ENCODE measurements at places on chromosomes 11 and 22.

DNA sequence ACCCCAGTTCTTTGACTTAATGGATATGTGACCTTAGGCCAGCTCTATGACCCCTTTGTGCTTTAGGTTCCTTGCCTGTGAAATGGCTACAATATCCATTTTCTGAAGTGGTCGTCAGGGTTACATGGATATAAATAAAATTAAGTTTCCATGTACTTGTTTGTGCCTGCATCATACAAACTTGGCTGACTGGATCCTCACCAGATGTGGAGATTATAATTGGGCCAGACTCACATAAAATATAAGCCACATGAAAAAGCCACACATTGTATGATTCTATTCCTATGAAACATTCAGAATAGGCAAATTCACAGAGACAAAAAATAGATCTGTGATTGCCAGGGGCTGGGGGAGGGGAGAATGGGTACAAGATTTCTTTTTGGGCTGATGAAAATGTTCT lies 100.9 kb upstream of the USP47 start:
- no peak for DNase-seq

GRCh38 chr11:6170226-6170625 lies at the start of gene OR52B2:
Gene OR52B2 (minus strand): TSS chr11:6170326. CDS start chr11:6170326, 0 bp downstream.
- no peak for DNase-seq

DNA sequence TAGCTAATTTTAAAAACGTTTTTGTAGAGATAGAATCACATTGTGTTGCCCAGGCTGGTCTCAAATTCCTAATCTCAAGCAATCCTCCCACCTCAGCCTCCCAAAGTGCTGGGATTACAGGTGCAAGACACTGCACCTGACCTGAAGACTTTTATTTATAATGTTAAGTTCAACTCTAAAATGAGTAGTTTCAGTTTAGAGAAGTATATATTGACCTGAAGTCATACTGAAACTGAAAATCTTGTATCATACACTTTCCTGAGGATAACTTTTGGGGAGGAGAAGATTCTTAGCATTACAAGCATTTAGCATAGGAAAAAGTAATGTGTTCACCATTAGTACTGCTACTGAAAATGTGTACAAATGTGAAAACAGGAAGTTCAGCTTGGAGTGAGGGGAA lies 249.3 kb downstream of the CASP12 start:
- no peak for DNase-seq

DNA sequence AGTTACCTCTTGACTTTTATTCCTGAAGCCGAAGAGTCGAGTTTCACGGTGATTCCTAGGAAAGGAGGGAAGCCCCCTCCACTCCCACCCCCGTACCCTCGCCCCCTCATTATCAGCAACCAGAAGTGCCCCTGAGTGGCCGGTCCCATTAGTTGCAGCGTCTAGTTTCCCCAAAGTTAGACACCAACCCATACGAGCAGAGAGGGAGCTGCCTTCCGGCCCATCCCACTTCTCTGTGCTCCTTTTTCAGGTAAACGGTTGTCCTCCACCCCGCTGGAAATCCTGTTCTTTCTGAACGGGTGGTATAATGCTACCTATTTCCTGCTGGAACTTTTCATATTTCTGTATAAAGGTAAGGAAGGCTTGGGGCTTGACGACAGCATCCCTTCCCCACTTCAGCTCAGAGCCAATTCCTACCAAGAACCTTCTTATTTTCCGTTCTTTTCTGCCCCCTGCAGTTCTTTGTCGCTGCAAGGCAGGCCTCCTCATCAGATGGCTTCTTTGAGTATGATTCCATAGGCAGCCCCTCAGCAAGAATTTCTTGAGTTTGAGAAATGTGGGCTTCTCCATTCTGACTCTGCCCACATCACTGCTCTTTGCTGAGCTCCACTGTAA lies 701 bp downstream of the TMEM216 start:
- no peak for DNase-seq

DNA sequence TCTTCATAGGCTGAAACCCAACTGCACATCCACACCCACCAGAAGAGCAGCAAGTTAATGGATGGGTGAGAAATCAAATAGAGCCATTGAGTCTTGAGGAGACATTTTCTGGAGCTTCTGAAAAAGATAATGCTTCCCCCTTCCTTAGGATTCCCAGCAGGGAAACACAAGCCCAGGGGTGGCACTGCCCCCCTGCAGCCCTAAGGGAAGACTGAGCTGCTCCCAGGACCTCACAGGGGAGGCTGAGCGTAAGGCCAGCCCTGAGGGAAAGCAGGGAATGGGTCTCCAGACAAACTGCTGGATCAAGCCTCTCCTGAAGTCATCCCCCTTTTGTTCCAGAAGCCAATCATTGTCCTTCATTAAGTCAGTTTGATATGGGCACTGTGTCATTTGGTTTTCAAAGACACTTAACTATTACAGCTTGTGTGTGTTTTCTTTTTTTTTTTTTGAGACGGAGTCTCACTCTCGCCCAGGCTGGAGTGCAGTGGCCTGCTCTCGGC lies 15.1 kb downstream of the LTO1 start:
- no peak for DNase-seq

- DNase-seq = no peak
Observed at GRCh38 chr11:44638032-44638431, 72.6 kb downstream of the CD82 start.

- DNase-seq = no peak
Observed at GRCh38 chr11:7060868-7061267, 27.9 kb upstream of the RBMXL2 start.

GRCh38 chr11:65216830-65217229 lies 35.1 kb downstream of the CAPN1 start:
- DNase-seq = peak; percentile 51

DNA sequence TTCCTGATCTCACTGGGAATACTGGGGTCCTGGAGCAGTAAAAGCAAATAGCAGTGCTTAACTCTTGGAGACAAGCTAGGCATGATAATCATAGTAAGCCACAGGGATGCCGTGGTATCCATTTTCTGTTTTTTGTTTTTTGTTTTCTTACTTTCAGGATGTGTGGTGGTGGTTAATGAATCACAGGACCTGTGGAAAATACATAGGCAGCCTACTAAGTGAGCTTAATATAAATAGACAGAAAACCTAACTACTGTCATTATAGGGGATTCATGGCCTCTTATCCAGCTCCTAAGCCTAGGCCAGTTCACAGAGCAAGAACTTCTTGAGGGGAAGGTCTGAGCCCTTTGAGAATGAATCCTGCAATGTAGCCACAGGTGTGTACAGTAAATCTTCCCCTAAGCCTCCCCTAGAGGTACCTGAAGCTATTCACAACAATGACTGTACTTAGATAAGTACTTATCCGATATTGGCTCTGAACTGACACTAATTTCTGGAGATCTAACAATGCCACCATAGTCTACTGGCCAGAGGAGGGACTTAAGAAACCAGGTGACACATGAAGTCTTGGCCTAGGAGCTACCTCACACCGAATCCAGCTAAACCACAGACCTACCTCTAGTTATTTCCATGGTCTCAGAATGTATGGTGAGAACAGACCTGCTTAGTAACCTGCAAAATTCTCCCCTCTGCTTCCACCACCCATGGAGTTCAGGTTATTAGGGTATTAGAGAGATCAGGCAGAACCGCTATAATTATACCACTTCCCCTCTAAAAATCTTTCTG lies 83.6 kb downstream of the ENTHD1 start:
- DNase-seq = no peak

GRCh38 chr11:69828276-69828970 lies 9.2 kb upstream of the FGF3 start:
- no peak for DNase-seq

DNA sequence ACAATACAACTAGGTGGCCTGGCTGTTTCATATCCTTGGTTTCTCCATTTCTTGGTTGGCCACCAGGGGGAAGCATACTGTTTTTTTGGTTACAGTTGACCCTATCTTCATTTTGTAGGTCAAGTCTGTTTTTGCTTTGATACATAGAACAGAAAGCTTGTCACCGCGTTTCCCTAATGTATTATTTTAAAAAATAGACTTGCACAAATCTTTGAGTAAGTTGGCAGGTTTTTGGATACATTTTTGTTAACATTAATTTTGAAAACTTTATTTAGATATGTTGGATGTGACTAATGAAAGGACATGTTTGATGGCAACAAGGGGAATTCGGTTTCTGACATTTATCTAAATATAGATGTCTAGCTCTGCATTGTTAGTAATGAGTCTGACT lies 3.0 kb downstream of the NCR3LG1 start:
- peak; percentile 71 for DNase-seq

DNA sequence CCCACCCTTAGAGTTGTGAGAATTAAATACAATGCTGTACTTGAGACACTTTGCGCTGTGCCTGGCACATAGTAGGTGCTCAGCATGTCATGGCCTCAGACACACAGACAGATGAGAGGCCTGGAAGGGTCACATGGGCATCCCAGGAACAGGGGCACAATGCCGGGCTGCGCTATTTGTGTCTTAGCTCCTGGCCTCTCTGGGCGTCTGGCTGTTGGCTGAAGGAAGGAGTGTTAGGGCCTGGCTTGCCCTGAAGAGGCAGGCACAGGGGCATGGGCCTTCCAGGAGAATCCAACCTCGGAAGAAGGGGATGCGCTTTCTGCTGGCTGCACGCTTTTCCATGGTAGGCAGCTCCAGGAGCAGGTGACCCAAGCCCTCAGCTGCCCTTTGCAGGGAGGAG lies 41.4 kb downstream of the ST14 start:
- no peak for DNase-seq

DNA sequence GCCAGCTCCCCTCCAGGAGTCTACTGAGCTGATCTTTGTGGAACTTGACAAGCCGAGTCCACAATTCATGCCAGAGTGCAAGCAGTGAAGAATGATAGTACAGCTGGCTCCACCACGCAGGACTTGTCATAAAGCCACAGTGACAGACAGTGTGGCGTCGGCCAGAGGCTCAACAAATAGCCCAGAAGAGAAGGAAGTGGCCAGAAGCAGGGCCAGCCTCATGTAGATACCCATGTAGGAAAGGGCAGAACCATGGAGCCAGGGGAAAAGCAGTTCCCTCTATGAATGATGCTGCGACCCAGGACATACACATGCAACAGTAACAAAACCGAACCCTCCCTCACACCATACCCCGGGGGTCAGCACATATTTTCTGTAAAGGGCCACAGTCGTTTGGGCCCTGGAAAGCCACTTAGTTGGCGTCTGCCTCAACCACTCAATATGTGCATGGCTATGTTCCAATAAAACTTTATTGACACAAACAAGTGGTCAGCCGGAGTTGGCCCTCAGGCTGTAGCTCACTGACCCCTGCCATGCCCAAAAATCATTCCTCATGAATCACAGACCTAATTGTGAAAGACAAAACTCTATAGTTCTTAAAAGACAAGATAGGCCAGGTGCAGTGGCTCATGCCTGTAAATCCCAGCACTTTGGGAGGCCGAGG lies 161.4 kb downstream of the BRD1 start:
- DNase-seq = peak; percentile 35

GRCh38 chr22:46897246-46897623 lies 134.8 kb downstream of the TBC1D22A start:
- DNase-seq = no peak

DNA sequence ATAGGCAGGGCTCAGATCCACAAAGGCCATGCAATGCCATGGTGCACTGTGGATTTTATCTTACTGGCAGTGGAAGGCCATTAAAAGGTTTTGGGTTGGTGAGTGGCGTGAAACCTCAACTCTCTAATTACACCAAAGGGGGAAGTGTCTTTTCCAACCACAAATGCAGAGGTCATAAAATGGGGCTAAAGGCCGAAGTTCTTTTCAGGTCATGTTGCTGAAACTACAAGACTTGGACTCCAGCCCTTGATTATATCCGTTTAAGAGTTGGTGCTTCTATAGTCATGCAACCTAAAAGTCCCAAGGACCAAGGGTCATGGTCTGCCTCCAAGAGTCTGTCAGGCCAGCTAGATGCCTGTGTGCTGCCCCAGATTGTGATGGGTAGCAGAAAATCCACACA lies 434.3 kb downstream of the RAB38 start:
- no peak for DNase-seq

GRCh38 chr11:80937842-80938241 lies 1497.0 kb upstream of the TENM4 start:
- no peak for DNase-seq

GRCh38 chr22:30485362-30485988 lies 13.7 kb upstream of the SEC14L3 start:
- peak; percentile 89 for DNase-seq

- no peak for DNase-seq
Observed at GRCh38 chr11:75320046-75320618, 31.3 kb downstream of the ARRB1 start.

DNA sequence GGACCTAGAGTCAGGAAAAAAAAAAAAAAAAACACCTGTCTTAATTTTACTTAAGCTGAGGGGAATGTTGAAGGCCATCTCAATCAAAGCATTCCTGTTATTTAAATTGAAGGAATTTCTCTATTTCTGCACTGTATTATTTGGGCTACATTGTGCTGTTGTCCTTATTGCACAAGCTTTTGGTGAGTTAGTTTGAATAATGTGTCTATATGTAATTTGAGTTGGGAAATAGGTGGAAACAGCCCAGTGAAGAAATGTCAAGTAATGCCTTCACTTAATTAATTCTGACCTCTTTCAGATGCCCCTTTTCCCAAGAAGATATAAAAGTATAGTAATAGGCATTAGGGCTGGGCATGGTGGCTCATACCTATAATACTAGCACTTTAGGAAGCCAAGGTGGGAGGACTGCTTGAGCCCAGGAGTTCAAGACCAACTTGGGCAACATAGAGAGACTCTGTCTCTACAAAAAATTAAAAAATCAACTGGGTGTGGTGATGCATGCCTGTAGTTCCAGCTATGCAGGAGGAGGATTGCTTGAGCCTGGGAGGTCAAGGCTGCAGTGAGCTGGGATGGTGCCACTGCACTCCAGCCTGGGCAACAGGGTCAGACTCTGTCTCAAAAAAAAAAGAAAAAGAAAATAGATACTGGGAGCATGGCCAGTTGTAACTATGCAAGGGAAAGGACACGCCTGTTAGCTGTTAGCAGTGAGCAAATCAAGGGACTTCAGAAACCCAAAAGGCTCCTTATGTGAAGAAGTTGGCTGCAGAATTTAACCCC lies 34.9 kb downstream of the OR10A6 start:
- no peak for DNase-seq

GRCh38 chr22:19179497-19180048 lies 1.0 kb upstream of the SLC25A1 start:
- no peak for DNase-seq

- DNase-seq = no peak
Observed at GRCh38 chr11:133824593-133824992, 20.7 kb downstream of the SPATA19 start.

GRCh38 chr11:122116591-122116990 lies 576 bp upstream of the BLID start:
- no peak for DNase-seq

DNA sequence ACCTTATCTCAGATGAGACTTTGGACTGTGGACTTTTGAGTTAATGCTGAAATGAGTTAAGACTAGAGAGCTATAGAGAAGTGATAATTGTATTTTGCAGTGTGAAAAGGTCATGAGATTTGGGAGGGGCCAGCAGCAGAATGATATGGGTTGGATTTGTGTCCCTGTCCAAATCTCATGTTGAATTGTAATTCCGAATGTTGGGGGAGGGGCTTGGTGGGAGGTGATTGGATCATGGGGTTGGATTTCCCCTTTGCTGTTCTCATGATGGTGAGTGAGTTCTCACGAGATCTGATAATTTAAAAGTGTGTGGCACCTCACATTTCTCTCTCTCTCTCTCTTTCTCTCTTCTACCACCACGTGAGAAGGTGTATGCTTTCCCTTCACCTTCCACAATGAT lies 777.8 kb upstream of the LUZP2 start:
- DNase-seq = no peak

Data from activated CD8-positive, alpha-beta memory T cell treated with anti-CD3 and anti-CD28 coated beads for 24 hours (primary cell).